ENCODE measurements at places on chromosomes 5 and 9. TPM values are rescaled to one million over a fixed set of nuclear protein-coding genes. Genes with fewer than 3 reads are reported as not detected.

The RANBP3L gene
- total RNA-seq, result 0.50 TPM

The NKD2 gene
- 3.4 TPM for total RNA-seq

The MYOT gene
- total RNA-seq, result 8.7 TPM

The PCDHB11 gene
- total RNA-seq, result 0.74 TPM

The AMACR gene
- total RNA-seq, result 6.5 TPM

The PLK2 gene
- total RNA-seq, result 72.3 TPM

The GLRA1 gene
- not detected for total RNA-seq

The LHX2 gene
- not detected for total RNA-seq

The ARHGEF28 gene
- total RNA-seq, result 3.5 TPM

The LOX gene
- total RNA-seq, result 6.0 TPM

GRCh38 chr9:105887679-105888078 is 193.3 kb downstream of the TMEM38B start:
- DNase-seq, result no peak

DNA sequence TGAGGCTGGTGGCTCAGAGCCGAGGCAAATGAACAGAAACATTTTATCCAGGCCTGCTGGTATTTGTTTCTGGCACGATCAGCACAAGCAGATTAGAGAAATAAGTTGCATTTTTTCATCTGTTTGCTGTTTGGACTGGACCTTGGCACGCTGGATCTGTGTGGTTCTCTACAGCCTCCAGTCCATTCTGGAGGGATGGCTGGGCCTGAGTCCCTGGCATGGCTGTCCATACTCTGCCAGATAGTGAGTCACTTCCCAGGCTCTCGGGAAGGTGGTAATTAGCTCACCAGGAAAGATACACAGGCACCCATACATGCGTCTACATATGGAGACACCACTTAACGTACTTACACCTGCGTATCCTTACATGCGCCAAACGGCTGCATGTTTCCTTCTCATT is 78.6 kb downstream of the SPRY4 start:
- peak; percentile 40 for DNase-seq

- no peak for DNase-seq
Observed at GRCh38 chr5:51556833-51557232, 173.6 kb downstream of the ISL1 start.

- no peak for DNase-seq
Observed at GRCh38 chr5:144800169-144800568, 629.5 kb downstream of the KCTD16 start.

DNA sequence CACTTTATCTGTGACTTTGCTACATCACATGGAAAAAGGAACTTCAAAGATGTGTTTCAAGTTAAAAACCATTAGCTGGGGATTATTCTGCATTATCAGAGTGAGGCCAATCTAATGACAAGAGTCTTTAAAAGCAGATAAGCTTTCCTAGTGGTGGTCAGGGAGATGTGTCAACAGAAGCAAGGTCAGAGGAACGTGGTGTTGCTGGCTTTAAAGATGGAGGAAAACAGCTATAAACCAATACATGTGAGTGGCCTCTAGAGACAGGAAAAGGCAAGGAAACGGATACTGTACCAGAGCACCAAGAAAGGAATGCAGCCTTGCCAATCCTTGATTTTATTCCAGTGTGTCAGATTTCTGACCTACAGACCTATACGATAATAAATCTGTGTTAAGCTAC is 204.2 kb downstream of the TAF11L14 start:
- no peak for DNase-seq

DNA sequence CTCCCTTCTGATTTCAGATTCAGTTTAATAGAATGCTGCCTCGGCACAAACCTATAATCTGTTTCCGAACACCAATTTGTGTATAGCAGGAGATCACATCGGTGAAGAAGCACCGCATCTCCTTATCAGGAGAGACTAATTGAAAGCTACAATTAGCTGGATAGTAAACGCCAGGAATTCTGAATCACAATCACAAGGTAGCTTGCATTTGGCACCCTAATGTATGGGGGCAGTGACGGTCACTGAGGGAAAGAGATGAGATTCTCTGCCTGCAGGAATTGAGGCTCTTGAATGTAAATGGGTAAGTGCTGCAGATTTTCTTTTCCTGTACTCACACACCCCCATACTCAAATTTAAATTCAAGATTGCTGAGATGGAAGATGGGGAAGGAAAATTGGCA is 373.6 kb upstream of the ZNF608 start:
- no peak for DNase-seq

DNA sequence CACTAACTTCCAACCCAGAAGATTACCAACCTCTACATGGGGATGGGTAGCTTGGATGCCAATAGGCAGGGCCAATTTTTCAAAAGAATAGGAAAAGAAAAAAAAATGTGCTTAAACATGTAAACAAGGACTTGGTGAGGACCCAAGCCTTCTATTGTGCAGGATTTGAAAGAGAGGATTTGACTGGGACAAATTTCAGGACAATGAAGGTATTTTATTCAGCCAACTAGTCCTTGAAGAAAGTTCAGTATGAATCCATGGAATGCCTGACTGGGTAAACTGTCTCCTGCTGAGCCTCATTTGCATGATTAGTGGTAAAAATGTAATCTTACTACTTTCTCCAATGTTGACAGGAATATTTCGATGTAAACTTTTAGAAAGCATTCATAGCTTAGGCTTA is 192.5 kb upstream of the RORB start:
- DNase-seq, result no peak

DNA sequence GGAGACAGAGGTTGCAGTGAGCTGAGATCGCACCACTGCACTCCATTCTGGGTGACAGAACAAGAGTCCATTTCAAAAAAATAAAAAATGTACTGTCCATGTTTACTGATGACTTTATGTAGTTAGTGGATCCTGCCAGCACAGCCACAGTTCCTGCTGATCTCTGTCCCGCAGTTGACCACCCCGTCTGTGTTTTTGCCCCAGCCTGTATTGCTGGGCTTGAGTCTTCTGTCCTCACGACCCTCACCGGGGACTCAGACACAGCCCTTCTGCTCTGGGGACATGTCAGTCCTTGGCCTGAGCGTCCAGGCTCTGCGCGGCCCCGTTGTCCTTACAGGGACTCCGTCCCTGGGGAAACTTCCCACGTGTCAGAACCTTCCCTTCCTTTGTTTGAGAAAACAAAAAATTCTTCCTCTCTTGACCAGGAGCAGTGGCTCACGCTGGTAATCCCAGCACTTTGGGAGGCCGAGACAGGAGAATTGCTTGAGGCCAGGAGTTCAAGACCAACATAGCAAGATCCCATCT is 14.5 kb downstream of the SURF6 start:
- no peak for DNase-seq

DNA sequence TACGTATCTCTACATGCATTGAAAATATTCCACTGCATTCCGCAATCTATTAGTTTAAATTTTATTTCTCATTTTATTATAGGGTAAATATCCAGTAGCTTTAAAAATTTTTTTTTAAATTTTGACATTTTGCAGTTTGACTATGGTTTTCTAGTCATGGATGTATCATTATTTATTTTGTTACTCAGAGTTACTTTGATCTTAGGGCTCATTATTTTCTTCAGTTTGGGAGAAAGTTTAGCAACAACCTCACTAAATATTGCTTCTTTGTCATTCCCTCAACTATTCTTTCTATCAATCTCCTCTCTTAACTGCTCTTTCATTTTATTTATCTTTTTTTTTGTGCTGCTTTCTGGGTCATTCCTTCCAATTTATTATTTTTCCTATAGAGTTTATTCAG is 100.5 kb upstream of the SLCO6A1 start:
- DNase-seq, result no peak

GRCh38 chr5:169838688-169839087 is 141.6 kb downstream of the INSYN2B start:
- no peak for DNase-seq

GRCh38 chr5:172076761-172077244 is 70.4 kb upstream of the FBXW11 start:
- no peak for DNase-seq

GRCh38 chr9:8262625-8263622 is 463.3 kb upstream of the DMAC1 start:
- peak; percentile 50 for DNase-seq

DNA sequence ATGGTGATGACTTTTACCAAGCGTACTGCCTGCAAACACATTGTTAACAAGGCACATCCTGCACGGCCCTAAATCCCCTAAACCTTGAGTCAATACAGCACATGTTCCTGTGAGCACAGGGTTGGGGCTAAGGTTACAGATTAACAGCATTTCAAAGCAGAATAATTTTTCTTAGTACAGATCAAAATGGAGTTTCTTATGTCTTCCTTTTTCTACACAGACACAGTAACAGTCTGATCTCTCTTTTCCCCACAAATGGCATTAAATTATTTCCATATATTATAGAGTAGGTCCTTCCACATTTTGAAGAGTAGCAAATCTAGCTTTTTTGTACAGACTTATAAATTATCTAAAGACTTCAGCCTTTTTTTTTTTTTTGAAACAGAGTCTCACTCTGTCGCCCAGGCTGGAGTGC is 1.6 kb upstream of the TMEM141 start:
- no peak for DNase-seq

- DNase-seq, result no peak
Observed at GRCh38 chr5:50576686-50577256, 89.7 kb upstream of the PARP8 start.

DNA sequence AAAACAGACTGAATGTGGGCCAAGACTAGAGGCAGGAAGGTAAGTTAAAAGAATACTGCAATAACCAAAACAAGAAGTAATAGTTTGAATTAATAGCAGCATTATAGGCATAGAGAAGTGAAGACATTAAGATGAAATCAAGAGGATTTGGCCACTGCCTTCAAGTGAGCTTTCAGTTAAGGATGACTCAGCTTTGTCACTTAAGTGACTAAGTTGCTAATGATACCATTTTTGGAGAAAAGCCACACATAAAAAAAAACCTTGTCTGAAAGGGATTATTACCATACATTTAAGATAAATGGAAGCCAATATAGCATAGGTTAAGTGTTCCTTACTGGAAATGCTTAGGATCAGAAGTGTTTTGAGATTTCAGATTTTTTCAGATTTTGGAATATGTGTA is 57.0 kb downstream of the ECPAS start:
- DNase-seq, result no peak

GRCh38 chr5:173741729-173742431 is 125.4 kb upstream of the BOD1 start:
- DNase-seq, result no peak

- DNase-seq, result no peak
Observed at GRCh38 chr5:39713250-39713916, 288.6 kb upstream of the DAB2 start.

DNA sequence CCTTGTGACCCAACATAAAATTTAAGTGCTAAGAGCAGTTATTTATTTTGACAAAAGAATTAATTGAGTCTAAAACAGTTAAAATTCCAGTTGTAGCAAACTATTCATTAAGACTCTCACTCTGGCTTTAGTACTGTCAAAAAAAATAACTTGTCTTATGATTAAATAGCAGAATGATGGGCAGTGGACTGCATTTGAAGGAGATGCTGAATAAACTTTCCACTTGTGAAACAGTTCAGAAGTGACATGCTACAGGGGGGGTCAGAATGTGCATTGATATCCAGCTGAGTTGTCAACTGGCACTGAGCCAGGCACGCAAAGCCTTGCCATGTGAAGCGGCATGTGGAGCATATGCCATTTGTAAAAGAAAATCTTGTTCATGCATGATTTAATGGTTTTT is 76.0 kb downstream of the FCHO2 start:
- DNase-seq, result peak; percentile 62

DNA sequence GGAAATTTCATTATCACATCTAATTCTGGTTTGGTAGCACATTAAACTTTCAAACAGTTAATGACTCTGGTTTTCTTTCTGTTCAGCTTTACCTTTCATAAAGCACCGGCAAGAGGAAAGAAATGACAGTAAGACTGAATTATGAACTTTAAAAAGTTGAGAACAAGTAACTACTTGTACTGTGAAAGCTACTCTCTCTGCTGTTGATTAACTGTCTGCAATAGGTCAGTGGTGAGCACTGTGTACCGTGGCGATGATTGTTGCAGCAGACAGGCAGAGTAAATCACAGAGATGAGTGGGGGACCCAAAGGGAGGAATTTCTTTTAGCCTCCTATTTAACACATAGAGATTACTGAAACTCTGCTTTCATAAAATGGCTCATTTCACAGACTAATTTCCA is 74.0 kb upstream of the MEF2C start:
- no peak for DNase-seq

GRCh38 chr5:122723606-122724352 is 51.1 kb upstream of the SNX2 start:
- DNase-seq, result no peak

DNA sequence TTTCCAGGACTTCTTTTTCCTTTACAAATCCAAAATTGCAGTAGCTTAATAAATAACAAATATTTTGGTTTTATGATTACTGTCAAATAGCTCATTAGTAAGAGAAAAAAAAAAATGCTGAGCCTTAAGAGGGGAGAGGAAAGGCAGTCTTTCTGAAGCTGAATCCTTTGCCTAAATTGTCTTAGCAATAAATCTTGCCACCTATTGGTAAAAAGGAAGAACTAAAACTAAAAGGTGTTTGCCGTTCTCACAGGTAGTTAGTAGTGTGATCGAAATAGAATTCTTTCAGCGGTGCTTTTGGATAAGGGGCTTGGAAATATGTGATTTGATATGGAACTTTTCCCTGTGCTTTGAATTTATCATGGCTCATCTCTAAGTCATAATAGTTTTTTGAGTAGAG is 31.2 kb downstream of the PIK3R1 start:
- DNase-seq, result no peak

- no peak for DNase-seq
Observed at GRCh38 chr9:6783753-6784152, 26.0 kb downstream of the KDM4C start.

- no peak for DNase-seq
Observed at GRCh38 chr5:156036640-156037039, 290.3 kb upstream of the SGCD start.

GRCh38 chr5:109483395-109483971 is 73.7 kb upstream of the PJA2 start:
- DNase-seq, result no peak

GRCh38 chr9:107024193-107024592 is 161.2 kb downstream of the ZNF462 start:
- DNase-seq, result no peak

GRCh38 chr9:84450029-84450428 is 109.5 kb upstream of the SLC28A3 start:
- DNase-seq, result no peak

DNA sequence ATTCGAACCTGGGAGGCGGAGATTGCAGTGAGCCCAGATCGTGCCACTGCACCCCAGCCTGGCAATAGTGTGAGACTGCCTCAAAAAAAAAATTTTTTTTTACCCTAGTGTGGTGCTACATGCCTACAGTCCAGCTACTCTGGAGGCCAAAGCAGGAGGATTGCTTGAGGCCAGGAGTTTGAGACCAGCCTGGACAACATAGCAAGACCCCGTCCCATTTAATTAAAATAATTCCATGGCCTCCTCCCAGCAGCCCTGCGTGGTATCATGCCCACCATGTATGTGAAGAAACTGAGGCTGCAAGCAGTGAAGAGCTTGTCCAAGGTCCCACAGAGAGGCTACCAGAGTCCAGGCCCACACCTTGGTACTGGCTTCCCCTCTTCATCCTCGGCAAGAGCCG is 19.4 kb upstream of the PHYHD1 start:
- DNase-seq, result no peak

DNA sequence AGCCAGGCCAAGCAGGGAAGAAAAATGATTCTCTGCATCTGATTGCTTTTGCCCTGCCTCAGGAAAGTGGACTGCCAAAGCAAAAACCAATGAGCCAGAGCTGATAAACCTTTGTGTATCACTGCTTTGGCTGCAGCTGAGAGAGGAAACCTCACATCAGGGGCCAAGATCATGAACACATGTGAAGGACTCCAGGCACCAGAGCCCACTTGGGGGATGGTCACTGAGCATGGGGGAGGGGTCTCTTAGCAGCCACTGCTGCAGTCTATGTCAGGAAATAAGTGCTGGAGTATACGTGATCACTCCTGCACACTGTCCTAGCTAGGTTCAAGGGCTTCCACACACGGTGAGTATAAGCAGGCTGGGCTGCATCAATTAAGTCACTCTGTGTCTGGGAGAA is 229.9 kb downstream of the SPOCK1 start:
- no peak for DNase-seq

Data from left ventricle myocardium superior (tissue), 1 donor.